ENCODE measurements at places on chromosomes 7 and 10.

DNA sequence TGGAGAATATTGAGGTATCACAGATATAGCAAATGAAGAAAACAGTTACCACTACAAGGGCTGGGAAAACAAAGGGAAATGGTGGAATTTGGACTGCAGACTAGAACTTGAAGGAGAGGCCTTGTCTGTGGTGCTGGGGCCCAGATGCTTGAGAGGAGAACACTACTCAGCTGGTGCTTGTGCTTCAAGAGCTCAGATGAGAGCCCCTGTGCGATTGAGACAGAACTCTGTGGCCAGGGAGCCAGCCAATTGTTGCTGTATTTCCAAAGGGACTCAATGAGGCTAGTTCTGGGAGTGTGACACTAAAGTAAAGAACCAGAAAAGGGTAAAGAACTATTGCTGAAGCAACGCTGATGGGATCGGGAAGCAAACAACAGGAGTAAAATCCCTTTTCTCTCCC is 406.5 kb upstream of the SEMA3D start:
- DNase-seq: no peak

DNA sequence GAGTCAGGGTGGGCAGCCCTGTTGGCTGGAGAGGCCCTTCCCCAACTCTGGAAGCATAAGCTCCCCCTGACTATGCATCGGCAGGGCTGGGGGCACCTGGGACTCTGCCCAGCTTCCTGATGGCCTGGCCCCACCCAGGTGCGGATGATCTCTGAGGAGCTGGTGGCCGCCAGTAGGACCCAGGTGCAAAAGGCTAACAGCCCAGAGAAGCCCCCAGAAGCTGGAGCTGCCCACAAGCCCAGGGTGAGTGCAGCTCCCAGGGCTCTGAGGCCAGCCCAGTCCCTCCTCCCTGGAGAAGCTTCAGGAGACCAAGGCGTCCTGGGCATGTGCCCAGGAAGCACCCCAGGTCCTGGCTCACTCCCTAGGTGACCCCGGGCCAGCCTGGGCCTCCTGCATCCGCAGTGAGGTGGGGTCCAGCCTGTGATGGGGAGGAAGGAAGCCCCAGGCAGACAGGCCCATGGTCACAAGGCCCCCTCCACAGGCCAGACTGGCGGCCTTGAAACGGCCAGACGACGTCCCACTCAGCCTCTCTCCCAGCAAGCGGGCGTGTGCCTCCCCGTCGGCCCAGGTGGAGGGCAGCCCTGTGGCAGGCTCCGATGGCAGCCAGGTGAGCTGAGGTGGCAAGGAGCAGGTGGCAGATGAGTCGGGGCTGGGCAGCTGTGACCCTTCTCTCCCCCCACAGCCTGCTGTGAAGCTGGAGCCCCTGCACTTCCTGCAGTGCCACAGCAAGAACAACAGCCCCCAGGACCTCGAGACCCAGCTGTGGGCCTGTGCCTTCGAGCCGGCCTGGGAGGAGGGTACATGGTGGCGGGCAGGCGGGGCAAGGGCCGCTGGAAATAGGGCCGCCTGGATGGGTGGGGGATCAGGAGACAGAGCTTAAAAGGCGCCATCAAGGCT is 3.0 kb downstream of the LRWD1 start:
- DNase-seq: no peak

- no peak for DNase-seq
Observed at GRCh38 chr7:23333671-23334246, 34.6 kb downstream of the MALSU1 start.

GRCh38 chr10:7506571-7506970 is 95.7 kb upstream of the SFMBT2 start:
- DNase-seq: no peak

- DNase-seq: no peak
Observed at GRCh38 chr10:24914148-24914547, 38.3 kb downstream of the PRTFDC1 start.

DNA sequence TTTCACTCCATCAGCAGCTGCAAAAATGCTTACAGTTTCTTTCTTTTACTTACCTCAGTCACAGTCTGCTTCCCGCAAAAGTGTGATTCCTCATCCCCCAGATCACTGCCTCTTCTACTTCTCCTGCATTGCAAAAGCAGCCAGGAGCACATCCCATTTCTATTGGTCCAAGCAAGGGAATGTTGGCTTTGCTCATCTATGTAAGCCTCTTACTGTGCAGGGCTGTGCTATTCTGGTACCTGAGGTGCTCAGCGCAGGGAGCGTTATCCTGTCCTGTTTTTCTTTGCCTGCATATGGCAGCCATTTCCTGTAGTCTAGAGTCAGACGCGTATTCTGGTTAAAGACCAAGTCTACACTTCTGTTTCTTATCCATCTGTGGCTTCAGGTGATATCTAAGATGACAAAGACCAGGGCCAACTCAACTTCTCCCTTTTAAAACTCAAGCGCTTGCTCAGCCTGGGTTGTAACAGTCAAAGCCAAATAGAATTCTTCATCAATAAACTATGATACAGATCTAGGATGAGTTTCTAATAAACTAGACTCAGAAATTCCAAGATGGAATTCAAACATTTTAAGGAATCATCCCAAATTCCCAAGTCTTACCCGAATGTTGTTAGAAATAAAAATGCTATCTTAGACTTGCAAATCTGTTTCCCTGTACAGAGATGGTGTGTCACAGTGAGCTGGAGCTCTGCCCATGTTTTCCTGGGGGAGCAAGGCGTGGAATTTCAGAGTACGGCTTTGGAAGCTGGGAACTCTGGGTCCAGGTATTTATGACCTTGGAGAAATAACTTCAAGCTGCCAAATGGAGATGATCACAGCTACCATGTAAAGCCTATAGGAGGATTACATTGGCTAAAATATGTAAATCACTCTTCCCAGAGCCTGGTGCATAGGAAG is 6.1 kb upstream of the RBM17 start:
- DNase-seq: no peak

GRCh38 chr10:109920016-109920415 is 3.3 kb downstream of the XPNPEP1 start:
- no peak for DNase-seq

- no peak for DNase-seq
Observed at GRCh38 chr7:51374936-51375335, 58.3 kb upstream of the COBL start.

- DNase-seq: no peak
Observed at GRCh38 chr7:29229066-29229465, 34.5 kb downstream of the CHN2 start.

DNA sequence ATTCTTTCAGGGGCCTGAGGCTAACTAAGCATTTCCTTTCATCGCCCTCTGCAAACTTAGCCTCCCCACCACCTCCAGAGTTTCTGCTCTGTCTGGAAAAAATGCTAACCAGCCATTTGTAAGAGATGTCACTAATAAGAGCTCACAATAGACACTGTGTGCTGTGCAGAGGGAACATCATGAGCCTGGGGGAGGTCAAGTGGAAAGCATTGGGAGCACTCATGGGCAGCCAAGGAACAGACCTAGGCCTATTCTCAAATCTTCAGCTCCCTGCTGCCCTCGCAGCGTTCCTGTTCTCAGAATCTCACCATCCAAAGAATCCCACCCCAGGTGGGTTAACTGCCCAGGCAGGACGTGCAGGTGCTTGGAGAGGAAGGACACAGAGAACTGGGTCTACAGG is 27.1 kb upstream of the GPAM start:
- no peak for DNase-seq

DNA sequence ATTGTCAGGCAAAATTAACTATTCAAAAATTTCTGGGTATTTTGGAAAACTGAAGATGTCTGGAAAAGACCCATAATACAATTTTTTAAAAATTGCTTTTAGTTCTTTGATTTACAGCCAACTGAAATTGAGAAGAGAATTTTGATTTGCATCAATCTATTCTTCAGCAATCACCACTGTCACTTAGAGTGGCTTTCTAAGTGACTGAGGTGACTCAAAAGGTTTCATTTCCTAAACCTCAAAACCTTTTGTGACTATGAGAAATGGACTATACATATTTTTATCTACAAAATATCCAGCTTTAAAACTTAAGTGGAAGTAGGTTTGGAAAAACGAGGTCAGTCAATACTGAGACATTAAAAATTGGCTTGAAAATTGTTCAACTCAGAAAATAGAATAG is 60.0 kb downstream of the ENO4 start:
- DNase-seq: no peak

- DNase-seq: no peak
Observed at GRCh38 chr10:3312403-3312940, 139.9 kb upstream of the PITRM1 start.
